ENCODE measurements at places on chromosomes 7 and 10. TPM values are rescaled to one million over a fixed set of nuclear protein-coding genes. Genes with fewer than 3 reads are reported as not detected.
A peak's percentile ranks its signal among the peaks of the same experiment; 100 is the strongest.

- no peak for DNase-seq
Observed at GRCh38 chr7:65404020-65404419, 30.4 kb downstream of the ZNF92 start.

DNA sequence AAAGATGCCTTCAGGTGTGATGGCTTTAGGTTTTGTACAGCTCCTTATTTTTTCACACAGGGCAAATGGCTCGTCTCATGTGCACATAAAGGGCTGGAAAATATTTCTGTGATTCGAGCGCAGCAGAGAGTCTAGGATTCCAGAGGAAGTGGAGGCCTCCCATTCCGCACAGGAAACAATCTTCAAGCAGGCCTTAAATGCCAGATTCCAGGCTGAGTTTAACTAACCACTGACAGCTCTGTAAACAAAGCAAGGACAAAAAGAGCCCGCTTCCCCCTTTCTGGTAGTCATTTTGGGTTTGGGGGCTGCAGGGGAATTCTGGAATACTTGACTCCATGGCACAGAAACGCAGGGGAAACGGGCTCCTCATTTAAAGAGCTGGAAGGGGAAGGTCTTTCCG is 87.2 kb downstream of the CALD1 start:
- no peak for DNase-seq

GRCh38 chr7:49245062-49245461 is 320.7 kb downstream of the CDC14C start:
- no peak for DNase-seq

GRCh38 chr10:19719284-19719683 is 96.9 kb upstream of the PLXDC2 start:
- DNase-seq = no peak

DNA sequence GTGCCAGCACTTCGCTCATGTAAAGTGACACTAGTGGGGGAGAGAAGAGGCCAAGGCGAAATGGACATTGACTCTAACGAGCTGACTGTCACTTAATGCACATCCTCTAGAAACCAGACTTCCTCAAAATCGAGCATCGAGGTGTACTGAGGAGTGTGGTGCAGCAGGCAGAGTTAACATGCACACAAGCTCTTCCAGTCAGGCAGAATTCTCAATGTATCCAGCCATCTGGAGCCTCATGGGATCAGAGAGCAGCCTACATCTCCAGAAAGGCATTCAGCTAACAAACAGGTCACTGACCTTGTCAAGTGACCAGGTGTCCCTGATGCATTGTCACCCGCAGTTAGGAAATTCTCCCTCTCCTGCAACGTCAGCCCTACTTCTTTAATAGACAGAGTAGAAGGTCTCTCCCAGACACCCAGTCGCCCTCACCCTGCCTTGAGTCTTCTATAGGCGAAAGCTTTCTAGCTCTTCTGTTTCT is 259.8 kb upstream of the AOAH start:
- DNase-seq = peak; percentile 78

Gene MBL2
- 0.43 TPM for total RNA-seq

Gene RARRES2
- total RNA-seq = 5.0 TPM

Gene GPR146
- not detected for total RNA-seq

Gene OGDH
- 78.8 TPM for total RNA-seq

Gene ECD
- total RNA-seq = 55.0 TPM

Gene SPDYE11
- total RNA-seq = not detected

Gene PARG
- 22.9 TPM for total RNA-seq

All from G401 (cell line).